NCI-H1092 treated with DMSO at 0.1 percent for 48 hours (cell line): ENCODE measurements at places on chromosomes 7 and 10.

- DNase-seq: no peak
Observed at GRCh38 chr7:46752881-46753366, 829.0 kb downstream of the TNS3 start.

- DNase-seq: no peak
Observed at GRCh38 chr7:47536661-47537611, 45.0 kb downstream of the TNS3 start.

DNA sequence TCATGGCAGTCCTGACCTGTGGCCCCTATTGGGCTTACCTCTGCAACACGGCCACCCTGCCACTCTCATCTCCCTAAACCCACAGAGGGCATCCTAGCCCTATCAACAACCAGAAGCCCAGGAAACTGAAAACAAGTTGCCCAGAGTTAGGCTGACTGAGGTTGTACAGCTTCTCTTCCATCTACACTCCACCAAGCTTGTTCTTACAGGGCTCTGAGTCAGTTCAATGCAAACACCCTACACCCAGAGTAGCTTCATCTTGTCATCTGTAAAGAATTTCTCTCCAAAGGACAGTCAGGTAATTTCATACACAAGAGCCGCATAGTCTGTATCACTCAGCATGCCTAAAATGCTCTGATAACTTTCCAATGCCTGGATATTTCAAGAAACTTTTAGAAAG is 175.4 kb downstream of the ARID5B start:
- DNase-seq: no peak

DNA sequence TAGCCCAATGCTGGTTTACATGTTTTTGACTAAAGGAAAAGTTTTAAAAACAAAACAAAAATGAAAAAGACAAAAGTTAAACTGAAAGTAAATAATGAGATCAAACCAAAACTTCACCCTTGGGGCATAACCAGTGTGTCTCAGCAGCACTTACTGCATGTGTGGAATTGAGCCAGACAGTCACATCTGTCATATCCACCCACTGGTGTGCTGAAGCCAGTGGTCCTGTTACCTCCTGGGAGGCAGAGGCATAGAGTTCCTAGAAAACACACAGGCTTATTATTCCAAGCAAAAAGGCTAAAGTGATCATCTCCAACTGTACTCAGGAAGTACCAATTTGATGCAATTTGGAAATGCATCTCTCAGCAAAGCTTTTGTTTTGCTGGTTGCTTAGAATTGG is 40.4 kb downstream of the ASAH2 start:
- DNase-seq: no peak

- DNase-seq: no peak
Observed at GRCh38 chr7:116185956-116186355, 24.4 kb upstream of the TES start.

- DNase-seq: no peak
Observed at GRCh38 chr10:14533295-14533694, 202.6 kb upstream of the FRMD4A start.

DNA sequence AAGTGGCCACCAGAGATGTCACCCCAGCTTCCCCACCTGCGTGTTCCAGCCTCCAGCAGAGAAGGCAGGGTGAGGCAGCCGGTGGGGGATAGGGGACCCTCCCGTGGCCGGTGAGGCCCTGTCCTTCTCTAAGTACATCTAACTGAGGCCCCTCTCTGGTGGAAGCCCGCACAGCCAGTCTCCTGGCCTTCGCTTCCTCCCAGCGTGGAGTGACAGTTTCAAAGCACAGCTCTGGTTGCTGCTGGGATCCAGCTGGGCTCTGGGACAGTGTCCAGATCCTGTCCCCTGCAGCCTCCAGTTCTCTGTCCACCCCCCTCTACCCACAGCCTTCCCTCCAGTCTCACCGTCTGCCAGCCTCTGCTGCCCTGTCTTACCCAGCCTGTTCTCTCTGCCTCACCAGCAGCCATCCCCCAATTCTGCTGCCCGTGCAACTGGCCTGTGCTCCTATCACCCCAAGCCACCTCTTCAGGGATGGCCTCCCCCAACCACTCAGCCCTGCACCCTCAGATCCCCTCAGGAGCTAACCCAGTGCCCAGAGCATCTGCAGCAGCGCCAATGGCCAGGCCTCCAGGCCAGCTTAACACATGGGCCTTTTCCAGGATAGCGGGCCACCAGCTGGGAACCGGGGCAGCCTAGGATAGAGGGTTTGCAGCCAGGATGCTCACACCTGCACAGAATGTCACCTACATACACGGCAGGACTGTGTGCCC is 16.3 kb upstream of the SH2B2 start:
- no peak for DNase-seq

DNA sequence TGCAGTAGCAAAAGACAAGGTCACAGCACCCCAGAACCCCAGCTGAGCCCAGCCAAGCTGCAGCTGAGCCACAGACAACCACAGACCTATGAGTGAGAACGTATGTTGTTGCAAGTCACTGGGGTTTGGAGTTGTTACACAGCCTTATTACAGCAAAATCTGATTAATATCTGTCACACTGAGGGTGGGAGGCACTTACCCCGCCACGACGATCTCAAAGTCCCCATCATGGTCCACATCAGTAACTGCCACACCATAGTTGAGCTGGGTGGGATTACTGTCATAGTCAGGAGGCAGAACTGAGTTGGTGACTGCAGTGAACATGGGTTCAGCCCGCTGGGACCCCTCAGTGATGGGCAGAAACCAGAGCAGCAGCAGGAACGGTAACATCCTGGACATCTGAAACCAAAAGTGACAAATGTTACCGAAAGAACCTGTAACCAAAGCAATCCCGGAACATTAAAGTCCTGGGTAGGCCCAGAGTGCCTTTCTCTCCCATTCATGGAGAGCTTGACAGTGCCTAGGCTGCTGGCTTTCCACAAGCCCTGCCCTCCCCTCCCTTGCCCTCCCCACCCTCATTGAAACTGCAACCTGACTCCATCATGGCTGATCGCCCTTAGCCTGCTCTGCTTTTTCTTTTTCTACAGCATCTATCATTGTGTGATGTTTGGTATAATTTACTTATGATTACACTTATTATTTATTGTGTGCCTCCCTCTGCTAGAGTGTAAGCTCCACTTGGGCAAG is 19.3 kb downstream of the CRTAC1 start:
- no peak for DNase-seq

GRCh38 chr7:140570120-140570519 is 70.5 kb downstream of the DENND2A start:
- DNase-seq: no peak

DNA sequence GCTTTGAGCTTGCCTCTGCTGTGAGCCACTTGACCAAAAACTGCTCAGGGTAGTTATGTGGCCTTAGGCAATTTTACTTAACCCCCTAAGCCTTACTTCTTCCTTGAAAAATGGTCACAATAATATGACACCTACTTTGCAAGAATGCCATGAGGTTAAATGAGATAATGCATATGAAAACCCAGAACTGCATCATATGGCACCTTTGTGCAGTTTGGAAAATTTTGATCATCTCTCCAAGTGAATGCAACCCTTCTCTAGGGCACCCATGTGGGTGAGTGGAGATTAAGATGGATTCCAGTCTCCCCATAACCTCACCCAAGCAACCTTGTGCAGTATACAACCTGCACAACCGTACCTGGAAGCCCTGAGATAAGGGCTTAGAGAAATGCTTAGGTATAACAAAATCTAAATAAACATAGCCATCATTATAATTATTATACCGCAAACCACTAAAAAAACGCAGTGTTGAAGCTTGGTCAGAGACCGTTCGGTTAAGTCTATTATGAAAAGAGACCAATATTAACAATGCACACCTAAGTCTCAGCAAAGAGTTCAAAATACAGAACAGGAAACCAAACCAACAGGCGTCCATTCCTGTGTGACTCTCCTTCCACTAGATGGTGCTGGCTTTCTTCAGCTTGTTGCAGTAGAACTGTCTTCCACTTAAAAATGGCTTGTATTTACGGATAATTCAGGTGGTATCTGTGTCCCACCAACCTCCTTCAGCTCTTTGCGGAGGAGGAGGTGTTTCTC is 21.0 kb upstream of the ASB15 start:
- DNase-seq: peak; percentile 75

GRCh38 chr10:660413-660969 is 29.0 kb downstream of the DIP2C start:
- DNase-seq: peak; percentile 8

- no peak for DNase-seq
Observed at GRCh38 chr7:158116235-158116634, 471.4 kb downstream of the PTPRN2 start.

DNA sequence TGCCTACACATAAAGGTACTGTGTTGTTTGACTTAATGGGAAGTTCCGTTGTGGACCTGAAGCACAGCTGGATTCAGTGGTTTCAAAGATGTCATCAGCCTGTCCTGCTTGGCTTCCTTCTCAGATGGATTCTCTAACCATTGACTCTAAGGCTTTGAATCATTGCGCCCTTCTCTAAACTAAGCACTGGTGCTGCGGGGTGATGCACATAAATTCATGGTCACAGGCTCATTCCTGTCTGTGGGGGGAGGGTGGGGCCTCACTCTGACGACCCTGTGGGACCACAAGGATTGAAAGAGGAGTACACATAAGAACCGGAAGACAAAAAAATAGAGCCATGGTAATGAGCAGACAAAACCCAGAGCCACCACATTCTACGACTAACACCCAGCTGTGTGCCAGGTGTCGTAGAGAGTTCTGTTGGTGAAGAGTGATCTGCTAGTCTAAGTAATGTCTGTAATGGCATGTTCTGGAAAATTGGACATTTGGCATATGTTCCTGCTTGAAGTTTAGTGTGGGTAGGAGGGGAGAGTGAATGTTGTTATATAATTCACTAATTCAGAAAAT is 97.3 kb upstream of the YAE1 start:
- no peak for DNase-seq

DNA sequence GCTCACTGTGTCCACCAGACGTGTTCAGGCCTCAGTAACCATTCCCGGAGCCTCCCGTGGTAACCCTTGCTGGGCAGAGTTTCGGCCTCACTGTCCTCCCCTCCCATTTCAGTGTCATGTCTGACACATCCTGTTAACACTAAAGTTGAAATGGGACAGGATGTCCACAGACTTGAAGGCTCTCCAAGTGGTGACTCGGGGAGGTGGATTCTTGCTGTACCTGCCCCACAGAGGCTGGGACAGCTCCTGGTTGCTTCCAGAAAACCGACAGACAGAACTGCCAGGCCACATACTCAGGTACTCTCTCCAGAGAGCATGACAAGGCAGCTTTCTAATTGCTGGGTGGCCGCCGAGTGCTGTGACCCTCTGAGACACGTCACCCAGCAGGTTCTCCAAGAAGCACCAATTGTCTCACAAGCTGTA is 17.9 kb upstream of the CYTH3 start:
- no peak for DNase-seq

- no peak for DNase-seq
Observed at GRCh38 chr10:76621886-76622620, 1015.6 kb downstream of the KCNMA1 start.

- DNase-seq: no peak
Observed at GRCh38 chr7:12549106-12549505, 21.4 kb upstream of the SCIN start.

- DNase-seq: no peak
Observed at GRCh38 chr7:1284743-1285458, 52.2 kb downstream of the UNCX start.

- DNase-seq: no peak
Observed at GRCh38 chr7:2870471-2870931, 26.4 kb upstream of the GNA12 start.

DNA sequence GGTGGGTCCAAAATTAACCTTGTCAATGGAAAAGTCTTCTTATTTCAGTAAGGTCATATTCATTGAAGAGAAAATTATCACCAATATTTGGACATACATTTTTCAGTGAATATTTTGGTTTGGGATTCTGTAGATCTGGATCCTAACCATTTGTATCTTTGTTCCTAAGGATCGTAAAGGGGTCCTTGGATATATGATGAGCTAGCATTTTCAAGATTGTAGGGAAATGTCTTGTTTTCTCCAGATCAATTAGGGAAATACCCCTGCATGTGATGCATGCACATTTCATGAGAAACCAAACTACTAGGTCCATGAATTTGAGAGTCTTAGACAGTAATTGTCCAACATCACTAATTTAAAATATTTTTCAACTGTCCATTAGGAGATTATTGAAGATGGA is 18.0 kb downstream of the DNTT start:
- no peak for DNase-seq

DNA sequence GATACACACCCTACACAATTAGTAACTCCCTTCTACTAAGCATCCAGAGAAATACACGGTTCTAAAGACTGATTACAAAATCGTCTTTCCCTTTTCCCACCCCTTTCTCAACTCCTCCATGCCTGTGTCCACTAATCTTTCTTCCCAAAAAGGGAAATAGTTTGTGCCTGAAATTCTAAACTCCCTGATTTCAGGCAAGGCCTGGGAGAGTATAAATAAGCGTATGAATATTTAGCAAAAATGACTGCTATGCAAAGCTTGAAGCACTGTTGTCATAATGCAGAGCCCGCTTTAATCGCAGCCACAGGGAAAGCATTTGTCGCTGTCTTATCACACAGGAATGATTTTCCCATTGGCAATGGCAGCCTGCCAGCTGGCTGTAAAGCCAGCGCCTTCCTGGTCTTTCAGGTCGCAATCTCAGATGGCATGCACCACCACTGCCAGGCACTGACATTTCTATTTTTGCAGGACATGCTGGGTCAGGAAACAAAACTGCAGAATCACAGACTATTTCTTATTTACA is 142.9 kb upstream of the PCGF5 start:
- DNase-seq: peak; percentile 47

- no peak for DNase-seq
Observed at GRCh38 chr7:3092468-3092867, 48.8 kb upstream of the CARD11 start.

DNA sequence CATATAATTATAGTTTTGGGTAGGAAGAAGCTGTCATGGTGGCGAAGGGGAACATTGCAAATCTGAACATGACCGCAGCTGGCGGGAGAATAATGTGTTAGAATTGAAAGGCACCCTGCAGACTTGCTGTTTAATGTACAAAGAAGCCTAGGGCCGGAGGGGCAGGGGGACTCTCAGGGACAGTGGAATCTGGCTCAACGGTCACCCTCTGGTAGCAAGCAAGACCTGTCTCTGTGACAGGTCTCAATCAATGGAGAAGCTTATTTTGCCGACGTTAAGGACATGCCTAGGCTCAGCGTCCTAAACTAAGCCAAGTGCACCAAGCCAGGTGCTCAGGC is 177.3 kb downstream of the NSUN6 start:
- no peak for DNase-seq

GRCh38 chr10:1462032-1462431 is 275.3 kb downstream of the ADARB2 start:
- DNase-seq: no peak

DNA sequence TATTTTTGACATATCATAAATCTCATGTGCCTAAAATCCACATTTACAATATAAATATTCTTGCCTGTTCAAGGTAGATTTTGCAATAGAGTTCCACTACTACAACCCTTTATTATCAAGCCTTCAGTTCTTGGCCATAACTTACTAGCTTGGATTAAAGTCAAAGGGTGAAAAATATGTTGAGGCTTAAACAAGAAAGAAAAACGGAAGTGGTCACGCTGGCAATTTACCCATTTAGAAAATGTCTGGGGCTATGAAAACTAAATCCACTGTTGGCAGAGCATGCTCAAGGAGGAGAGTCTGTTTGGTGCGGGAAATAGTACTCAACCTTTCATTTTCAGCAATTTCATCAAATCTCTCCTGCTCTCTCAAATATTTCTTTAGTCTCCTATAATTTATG is 209.8 kb upstream of the RHOBTB1 start:
- DNase-seq: no peak
